ENCODE measurements at places on chromosomes 5 and 9.

DNA sequence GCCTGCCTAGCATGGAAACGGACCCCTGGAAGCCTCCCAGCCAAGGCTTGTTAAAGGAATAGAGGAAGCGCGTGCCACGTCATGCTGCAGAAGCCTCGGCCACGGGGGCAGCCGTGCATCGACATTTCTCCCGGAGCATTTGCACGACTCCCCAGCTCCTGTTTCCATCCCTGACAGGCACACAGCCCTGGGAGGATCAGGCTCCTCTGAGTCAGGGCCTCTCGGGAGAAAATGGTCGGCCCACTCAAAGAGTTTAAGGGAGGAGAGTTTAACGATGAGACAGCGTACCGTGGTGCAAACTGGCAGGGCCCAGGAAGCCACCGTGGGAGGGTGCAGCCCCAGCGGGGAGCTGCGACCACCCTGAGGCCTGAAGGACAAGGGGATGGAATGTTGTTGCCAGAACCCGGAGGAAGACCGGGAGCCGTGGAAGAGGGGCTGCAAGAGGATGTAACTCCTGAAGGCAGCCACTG, 213.6 kb downstream of the PAX5 start:
- DNase-seq = no peak

DNA sequence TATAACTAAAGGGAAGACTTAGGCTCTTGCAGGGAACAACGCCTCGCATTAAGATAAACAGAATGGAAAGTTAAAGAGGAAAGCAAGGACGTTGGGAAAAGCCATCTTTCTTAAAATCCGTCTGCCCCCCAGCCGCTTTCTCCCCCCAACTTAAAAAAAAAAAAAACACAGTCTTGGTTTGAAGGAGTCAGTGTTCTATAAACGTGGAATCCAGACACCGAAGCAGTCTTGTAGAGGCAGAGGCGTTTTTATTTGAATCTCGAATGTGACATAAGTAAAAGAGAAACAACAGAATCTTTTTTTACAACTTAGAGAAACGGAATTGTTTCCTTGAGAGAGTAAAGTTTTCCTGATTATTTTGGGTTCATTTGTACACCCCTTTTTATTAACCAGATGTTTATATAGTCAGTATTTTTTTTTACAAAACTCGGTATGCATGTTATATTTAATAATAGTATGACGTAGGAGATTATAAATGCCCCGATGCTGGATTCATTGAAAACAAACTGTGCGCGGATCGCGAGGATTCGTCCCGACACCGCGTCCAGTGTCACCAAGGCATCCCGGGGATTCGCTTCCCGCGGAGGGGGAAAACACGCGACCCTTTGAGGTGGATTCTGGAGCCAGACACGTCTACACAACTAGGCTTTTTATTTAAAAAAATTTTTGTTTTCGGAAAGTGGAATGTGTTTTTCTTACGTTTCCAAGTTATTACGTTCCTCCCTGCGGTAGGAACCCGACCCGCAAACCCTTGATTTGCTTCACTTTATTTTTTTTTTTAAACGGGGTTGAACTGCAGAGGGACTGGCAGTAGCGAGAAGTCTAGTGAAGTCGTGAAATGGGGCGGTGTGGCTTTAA, 6.7 kb downstream of the PTCH1 start:
- no peak for DNase-seq

- no peak for DNase-seq
Observed at GRCh38 chr9:134661791-134662142, 20.2 kb downstream of the COL5A1 start.

- DNase-seq = no peak
Observed at GRCh38 chr5:100755435-100755834, 147.6 kb downstream of the ST8SIA4 start.

DNA sequence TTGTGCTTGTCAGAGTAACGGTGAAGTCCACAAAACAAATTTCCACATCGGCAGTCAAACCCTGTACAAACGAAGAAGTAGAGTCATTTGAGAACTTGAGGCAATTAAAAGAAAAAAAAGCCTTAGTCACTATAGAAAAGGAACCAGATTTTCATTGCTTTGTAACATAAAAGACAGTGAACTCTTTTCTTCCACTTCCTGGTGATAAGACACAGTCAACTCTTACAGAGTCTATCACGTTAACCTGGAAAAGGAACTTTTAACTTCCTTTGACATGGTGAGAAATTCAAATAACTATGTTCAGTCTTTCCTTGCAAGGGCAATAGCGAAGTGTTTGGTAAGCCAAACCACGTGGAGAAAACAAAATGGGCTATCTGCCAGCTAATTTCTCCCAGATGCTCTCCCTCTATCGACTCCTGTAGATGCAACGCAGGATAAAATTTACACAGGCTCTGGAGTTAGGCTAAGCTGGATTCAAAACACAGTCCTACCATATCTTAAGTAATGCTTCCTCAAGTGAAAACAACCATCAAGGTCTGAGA, 8.9 kb downstream of the ZFAND5 start:
- no peak for DNase-seq

DNA sequence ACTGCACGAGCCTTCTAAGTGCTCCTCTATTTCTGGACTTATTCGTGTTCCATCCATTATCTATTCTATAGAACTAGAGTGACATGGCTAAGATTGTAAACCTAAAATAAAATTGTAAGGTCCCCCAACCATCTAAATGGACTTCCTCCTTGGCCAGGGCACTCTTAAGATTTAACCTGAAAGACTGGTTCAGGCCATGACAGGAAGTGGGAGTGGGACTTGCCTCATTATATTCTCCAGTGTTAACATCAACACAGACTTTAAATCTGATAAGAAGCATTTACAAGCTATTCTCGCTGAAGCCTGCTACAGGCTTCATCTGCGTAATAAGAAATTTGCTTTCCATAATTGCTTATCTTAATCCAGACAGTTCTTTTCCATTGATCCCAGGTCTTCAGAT, 117.0 kb downstream of the SSBP2 start:
- no peak for DNase-seq

- DNase-seq = no peak
Observed at GRCh38 chr9:20940447-20941173, 90.8 kb downstream of the HACD4 start.

DNA sequence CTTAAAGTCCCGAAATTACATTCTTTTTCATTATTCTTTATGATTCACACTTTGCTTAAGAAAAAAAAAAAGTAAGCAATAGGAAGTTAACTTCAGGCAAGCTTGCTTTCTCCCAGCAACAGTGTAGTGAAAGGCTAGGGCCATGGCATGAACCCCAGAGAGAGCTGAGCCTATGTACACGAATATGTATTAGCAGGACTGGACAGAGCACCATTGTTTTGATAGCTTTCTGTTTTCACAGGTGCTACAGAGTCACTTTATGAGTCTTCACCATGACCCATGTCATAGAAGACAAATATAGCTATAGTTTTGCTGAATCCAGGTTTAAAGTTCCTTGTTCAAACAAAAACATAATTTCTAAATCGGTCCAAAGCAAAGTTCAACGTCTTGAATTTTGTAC, 199.2 kb downstream of the ADAMTSL1 start:
- no peak for DNase-seq
